ENCODE measurements at places on chromosomes 2 and 18.

GRCh38 chr18:30889519-30890301 is 152.8 kb downstream of the DSC3 start:
- peak; percentile 40 for DNase-seq

DNA sequence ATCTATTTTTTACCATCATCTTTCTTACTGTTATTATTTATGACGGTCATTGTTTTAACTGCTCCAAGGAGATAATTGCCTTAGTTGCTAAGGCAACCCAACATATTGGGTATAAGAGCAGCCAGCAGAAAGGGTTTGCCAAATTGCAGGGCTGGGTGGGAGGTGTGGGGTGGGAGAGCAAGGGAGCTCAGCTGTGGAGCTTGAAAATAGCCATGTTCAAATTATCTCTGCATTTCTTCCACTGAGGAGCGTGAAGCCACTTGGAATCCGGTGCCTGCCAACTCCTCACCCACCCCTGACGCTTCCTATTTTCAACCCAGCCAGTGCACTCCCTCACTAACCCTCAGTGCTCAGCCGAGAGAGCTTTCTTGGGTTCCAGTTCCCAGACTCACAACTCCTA is 60.8 kb downstream of the SETBP1 start:
- no peak for DNase-seq

DNA sequence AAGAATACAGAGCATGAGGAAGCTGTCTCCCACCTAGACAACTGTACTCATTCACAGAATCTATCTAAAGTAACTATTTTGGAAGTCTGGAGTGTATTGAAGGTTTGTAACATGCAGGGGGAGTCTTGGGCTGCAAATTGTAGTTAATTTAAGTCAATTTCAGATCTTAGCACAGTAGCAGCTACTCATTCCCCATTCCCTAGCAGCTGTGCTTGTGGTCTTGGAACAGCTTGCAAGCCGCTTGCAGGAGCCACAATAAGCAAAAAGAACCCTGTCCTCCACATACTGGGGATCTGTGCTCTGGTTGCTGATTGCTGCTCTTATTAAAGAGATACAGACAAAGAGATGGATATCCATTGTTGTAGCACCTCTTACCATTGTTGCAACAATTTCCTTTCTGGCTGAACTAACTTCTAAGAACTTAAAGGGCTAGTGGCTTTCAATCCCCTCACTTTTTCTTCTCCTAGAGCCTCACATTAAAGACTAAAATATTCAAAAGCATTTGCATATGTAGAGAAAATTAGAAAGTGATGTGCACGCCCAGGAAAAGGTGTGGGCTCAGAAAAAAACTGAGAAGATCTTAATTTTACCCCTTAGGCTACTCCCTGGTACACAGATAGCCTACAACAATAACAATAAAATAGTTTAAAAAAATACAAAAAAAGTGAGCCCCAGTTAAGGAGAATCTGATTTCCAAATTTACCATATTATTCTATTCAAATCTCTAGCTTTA is 1775.1 kb upstream of the PIK3C3 start:
- no peak for DNase-seq

- DNase-seq = no peak
Measured at GRCh38 chr2:19224486-19224885, 133.9 kb downstream of the OSR1 start.

- no peak for DNase-seq
Measured at GRCh38 chr2:121128741-121129659, 156.0 kb downstream of the TFCP2L1 start.

DNA sequence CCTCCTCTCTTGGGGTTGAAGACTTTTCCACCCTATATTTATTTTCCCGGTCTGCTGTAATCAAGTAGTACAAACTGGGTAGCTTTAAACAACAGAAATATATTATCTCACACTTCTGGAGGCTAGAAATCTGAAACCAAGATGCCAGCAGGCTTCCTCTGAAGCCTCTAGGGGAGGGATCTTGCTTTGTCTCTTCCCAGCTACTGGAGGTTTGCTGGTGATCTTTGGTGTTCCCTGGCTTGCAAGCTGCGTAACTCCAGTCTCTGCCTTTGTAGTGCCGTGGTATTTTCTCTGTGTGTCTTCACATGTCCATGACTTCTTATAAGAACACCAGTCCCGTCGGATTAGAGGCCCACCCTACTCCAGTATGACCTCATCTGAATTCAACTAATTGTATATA is 44.4 kb downstream of the MYO3B start:
- no peak for DNase-seq

DNA sequence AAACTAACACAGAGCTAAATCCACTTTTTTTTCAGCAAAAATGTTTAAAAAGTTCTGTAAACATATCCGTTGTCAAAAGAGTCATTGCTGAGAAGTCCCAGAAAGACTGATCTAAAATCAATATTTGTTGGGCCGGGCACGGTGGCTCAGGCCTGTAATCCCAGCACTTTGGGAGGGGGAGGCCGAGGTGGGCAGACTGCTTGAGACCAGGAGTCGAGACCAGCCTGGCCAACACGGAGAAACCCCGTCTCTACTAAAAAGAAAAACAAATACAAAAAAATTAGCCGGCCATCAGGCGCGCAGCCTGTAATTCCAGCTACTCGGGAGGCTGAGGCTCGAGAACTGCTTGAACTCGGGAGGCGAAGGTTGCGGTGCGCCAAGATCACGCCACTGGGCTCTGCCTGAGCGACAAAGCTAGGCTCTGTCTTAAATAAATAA is 1.4 kb downstream of the OLA1 start:
- no peak for DNase-seq

- DNase-seq = no peak
Measured at GRCh38 chr2:32701806-32702205, 74.0 kb downstream of the TTC27 start.

DNA sequence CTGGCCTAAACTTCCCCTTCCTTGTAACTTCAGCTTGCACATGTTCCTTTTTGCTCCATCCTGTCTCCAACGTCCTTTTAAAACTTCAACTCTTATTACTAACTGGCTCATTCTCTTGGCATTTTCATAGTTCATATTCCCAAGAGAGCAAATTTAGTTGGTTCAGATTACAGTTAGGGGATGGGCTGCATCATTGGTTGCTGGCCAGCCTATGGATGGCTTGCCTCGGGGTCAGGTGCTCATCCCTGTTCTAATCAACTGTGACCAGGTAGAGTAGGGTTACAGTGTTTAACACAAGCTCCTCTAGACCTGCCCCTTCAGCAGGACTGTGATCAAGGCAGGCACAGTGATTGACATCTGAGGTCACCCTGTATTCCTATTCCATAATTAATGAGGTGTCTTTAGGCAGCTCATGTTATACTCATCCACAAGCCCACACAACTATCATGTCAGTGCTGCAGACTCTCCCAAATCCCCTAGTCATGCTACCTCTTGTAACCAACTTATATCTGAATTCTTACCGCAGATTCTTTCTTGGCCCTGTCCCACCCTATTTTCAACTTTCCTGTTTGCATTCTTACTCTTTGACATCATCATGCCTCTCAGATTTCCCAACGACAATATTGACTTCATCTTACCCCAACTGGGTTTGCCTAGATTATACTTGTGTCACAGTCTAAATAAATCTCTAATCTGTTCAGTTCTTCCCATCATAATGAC is 293.3 kb downstream of the MTX2 start:
- no peak for DNase-seq

GRCh38 chr18:55489034-55489986 is 98.7 kb downstream of the TCF4 start:
- DNase-seq = peak; percentile 69

DNA sequence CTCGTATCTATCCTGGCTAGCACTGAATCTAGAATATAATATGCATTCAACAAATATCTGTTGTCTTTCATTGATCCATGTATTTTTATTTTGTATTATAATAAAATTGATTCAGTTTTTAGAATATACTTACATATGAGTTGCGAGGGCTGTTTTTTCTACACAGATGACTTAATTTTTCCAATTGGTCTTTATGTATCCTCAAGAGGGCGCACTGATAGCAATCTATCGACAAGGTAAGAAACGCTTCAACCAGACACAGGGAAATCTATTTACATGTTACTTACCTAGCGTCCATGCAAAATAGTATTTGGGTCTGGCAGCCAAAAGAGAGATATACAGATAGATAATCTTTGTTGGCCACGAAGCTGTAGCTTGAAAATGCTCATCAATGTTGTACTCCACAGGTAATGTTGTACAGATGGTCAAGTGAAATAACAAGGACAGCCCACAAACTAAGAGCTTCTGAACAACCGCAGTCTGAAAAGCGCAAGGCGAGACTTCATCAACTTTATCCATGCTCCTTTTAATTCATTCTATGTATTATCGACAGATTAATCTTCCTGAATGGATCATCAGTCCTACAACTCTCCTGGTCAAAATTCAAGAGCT is 35.5 kb upstream of the KIDINS220 start:
- DNase-seq = peak; percentile 78

GRCh38 chr18:62588217-62588616 is 65.4 kb downstream of the ZCCHC2 start:
- no peak for DNase-seq

DNA sequence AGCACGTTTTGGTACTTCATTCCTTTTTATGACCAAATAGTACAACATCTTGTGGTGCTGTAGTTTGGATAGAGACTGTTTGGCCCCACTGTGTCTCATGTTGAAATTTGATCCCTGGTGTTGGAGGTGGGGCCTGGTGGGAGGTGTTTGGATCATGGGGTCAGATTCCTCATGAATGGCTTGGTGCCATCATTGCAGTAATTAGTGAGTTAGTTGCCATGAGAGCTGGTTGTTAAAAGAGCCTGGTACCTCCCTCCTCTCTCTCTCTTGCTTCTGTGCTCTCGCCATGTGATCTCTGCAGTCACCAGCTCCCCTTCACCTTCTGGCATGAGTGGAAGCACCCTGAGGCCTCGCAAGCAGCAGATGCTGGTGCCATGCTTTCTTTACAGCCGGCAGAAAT is 50.9 kb downstream of the NCAPH start:
- DNase-seq = no peak

GRCh38 chr2:38454081-38454480 is 77.0 kb upstream of the ATL2 start:
- DNase-seq = no peak

DNA sequence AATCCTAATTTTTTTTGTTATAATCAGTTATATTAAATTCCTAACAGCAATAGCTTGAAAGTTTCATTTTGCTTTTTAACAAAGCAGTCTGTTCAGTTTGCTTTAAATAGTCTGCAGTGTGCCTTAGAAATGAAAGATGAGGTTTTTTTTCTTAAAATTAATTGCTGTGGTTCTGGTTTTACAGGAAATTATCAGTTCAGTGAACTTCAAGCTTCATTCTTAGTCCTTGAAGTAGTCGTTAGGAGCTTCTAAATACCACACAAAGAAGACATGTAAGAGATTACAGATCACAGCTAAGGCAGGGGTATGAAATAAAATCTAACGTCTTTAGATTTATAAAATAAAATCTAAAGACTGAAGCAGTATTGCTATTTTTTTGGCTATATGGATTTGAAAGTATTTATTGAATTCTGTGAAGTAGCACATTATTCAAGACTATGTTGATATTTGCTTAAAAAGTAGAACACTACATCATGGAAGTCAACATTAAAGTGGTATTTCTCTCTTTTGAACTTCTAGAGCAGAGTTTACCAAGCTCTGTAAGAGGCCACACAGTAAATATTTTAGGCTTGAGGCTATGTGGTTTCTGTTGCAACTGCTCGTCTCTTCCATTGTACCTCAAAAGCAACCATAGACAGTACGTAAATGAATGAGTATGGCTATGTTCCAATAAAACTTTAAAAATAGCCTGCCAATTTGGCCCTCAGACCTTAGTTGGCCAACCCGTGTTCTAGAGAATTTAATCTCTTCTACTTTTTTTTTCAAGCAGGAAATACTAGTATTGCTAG is 81.5 kb upstream of the STON1 start:
- peak; percentile 17 for DNase-seq

- DNase-seq = no peak
Measured at GRCh38 chr2:121994238-121995206, 239.1 kb downstream of the TSN start.

DNA sequence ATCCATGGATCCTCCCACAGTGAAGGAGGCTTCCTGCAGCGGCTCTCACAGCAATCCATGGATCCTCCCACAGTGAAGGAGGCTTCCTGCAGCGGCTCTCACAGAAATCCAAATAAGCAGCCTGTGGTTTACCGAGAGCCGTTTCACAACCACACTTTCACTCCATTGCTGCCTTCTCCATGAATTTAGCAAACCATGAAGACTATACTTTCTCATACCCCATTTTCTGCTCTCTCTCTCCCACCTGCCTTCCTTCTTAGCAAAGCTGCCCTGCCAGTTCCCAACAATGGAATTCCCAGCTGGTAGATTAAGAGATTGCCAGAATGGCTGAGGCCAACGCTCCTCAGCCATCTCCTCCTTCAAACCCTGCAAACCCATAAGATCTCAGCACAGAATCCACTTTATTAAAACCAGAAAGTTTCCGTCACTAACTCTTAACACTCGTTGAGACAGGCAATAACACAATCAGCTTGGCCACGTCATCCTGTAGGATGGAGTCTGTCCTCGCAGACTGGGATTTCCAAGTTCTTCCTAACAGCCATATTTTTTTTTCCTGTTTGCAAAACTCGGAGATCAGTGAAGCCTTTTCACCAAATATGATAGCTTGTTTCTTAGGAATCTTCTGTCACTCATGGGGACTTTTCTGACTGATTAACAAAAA is 162.2 kb downstream of the PXDN start:
- no peak for DNase-seq

- DNase-seq = no peak
Measured at GRCh38 chr2:123513351-123513750, 511.7 kb upstream of the CNTNAP5 start.

DNA sequence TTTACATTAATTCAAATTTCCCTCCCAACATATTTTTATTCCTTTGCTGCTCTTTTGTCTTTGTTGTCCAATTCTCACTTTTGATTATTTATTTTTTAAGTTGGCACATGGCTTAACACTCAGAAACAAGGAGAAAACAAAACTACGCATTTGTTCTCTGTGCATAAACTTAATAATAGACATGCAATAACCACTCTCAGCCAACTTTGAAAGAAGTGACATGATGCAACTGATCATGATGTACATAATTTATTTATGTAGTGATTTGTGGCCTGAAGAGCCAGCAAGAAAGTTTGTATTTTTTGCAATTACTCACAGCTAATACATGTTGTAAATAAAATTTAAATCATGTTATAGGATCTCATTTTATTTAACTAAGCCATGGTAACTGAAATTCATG is 942.8 kb upstream of the PIK3C3 start:
- DNase-seq = no peak

DNA sequence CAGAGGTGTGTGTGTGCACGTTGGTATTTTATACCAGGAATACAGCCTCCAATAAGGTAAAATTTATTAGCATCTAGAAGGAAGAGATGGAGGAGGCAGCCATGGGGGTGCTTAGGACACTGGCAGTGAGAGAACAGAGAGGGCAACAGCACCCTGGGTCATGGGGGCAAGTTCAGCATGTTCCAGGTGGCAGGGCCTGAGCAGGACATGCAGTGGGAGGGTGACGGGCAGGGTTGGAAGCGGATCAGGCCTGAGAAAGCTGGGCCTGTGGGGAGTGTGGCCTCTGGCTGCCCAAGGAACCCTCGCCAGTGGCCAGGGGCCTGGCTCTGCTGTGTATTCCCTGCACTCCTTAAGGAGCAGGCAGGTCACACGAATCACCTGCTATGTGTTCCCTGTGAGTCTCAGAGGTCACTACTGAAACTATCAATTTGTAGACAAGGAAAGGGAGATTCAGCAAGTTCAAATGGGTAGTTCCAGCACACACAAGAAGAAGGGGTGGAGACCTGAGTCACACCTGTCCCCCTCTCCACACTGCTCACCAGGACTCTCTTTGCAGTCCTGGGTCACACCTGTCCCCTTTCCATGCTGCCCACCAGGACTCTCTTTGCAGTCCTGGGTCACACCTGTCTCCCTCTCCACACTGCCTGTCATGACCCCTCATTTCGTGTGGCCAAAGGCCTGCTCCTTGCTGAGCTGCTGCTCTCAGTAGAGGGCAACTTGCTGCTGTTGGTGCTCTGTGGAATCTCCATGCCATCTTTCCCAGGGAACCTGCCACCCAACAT is 463.9 kb upstream of the HS6ST1 start:
- DNase-seq = no peak

Data from NCI-H345 (cell line).